ENCODE measurements at places on chromosomes 16 and 17. TPM values are rescaled to one million over a fixed set of nuclear protein-coding genes. Genes with fewer than 3 reads are reported as not detected.

KRT39 gene
- polyA plus RNA-seq = not detected

- DNase-seq = no peak
Observed at GRCh38 chr17:70527364-70527888, 358.1 kb downstream of the KCNJ2 start.

HAS3 gene
- polyA plus RNA-seq = 175 TPM

KRTAP9-4 gene
- not detected for polyA plus RNA-seq

TMEM235 gene
- 0.35 TPM for polyA plus RNA-seq

- no peak for DNase-seq
Observed at GRCh38 chr16:58577141-58577540, 52.5 kb downstream of the CNOT1 start.

- no peak for DNase-seq
Observed at GRCh38 chr17:79953335-79953734, 82.3 kb downstream of the TBC1D16 start.
